ENCODE measurements at places on chromosomes 7 and 10.

DNA sequence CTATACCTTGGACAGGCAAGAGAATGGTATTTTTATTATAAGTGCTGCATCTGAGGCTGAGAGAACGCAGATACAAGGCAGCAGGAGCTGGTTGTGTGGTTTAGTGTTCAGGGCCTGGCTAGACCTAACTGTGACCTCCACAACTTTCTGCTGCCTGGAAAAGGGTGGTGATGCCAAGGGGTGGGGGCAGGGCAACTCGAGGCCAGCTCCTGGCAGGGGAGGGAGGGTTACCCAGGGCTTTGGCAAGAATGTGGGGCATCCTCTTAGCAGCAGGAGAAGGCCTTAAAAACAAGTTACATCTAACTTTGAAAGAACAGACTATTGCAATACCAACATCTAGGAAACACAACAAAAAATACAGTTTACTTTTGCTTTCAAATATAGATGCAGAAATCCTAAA is 13.0 kb downstream of the MXI1 start:
- peak; percentile 61 for DNase-seq

- peak; percentile 92 for DNase-seq
Measured at GRCh38 chr10:3472287-3473051, 299.9 kb upstream of the PITRM1 start.

DNA sequence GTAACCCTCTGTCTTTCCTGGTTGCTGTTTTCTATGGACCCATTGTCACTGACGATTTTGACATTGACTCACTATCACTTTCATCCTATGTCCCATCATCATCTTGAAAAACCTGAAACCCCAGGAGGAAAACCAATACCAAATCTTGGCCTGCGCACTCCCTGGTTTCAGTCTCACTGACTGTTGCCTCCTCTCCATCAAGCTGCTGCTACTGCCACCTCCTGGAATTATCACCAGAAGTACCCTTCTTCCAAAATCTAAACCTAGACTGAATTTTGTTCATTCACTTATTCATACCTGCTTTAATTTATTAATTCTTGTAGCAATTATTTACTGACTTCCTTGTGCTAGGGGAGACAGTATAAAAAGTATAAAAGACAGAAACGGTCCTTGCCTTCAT is 44.5 kb upstream of the ACBD5 start:
- DNase-seq: no peak

GRCh38 chr7:135938563-135938962 is 38.6 kb downstream of the MTPN start:
- no peak for DNase-seq

GRCh38 chr7:36840904-36841303 is 116.6 kb upstream of the AOAH start:
- no peak for DNase-seq

DNA sequence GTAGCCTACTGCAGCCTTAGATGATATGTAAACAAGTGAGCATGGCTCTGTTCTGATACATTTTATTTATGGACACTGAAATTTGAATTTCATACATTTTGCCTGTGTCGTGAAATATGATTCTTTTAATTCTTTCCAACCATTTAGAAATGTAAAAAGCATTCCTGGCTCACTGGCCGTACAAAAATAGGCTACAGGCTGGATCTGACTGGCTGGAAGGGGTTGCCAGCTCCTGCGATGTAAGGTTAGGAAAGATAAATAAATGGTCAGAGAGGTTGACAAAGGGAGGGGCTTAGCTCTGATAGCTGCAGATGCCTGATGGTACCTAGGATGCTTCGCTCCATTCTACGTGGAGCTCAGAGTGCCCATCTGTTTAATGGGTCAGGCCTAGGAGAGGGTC is 3.4 kb downstream of the ADCYAP1R1 start:
- DNase-seq: no peak

- DNase-seq: no peak
Measured at GRCh38 chr10:43707770-43708169, 59.1 kb upstream of the ZNF32 start.

GRCh38 chr7:140003913-140004382 is 58.8 kb downstream of the PARP12 start:
- DNase-seq: peak; percentile 35

DNA sequence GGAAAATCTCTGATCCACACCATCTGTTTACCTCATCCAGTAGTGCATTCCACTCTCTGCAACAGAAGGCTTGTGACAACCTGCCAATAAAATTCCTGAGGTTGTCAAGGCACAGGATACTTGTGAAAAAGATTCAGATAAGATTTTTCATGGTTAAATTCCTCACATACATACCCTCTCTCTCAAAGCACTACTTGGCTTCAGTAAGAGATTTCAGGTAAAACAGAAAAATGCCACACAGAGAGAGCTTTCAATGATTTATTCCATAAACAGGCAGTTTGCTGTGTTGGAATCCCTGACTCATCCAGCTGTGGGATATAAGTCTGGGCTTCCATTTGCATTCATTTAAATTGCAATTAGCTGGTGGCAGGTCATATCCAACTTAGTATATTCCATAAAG is 99.7 kb upstream of the CAV2 start:
- DNase-seq: no peak

DNA sequence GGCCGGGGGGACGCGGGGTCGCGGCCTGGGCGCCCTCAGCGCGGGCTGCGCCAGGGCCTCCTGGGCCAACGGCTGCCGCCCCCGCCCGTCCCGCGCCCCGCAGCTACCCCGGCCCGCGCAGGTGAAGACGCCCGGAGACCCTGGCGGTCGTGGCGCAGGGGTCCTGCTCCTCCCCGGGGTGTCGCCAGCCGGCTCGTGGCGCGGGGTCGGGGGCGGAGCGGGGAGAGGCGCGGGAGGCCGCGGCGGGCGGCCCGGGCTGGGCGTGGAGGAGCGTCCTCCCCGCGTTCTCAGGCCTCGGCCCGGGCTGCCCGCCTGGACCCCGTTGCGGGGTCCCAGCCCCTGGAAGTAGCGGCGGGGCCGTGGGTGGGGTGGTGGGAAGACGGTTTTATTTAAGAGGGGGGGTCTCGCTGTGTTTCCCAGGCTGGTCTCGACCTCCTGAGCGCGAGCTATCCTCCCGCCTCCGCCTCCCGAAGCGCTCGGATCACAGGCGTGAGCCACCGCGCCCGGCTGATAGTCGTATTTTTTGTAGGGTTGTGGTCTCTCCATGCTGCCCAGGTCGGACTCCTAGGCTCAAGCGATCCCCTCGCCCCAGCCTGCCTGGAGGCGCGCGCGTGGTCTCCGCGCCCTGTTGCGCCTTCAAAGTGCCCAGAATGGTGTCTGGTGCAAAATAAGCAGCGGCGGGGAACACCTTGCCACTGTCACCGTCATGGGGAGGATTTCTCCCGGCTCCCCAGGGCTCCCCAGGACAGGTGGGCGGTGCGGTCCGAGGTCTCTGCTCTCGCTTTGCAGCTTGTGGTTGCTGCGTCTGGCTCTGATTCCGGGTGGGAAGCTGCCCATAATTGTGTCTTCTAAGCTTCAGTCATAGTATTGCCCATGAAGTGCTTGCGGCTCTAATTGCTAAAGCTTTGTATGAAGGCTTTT is 15.3 kb upstream of the SUN1 start:
- DNase-seq: no peak

DNA sequence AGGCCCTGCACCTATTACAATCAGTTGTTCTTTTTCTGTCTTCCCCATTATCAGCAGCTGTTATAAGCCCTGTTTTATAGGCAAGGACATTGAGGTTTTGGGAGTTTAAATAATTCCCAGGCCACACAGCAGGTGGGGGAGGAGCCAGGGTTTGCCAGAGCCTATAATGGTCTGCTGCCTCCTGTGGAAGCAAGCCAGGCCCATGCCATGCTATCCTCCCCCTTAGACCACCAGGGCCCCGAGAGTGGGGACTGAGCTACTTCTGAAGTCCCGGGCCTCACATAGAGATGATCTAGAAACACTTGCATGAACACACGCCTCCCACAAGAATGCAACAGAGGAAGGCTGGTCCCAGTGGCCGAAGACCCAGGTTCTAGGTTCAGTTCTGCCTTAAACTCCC is 141.7 kb downstream of the SH3PXD2A start:
- DNase-seq: no peak

DNA sequence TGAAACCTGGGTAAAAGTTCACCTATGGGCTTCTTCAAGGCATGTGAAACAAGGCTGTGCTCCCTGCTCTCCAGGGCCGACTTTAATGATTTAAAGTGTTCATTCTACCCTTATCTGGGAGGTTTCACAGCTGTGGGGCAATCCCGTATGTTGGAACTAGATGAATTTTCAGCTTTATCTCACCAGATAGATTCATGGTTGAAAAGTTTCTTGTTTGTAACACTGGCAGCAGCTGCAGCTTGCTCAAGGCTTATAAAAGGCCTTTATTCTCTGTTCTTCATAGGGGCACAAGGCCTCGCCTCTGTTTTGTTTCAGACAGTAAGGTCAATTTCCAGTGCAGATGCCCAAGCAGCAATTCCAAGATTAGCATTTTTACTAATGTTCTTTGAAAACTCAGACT is 70.4 kb upstream of the DNAJB12 start:
- DNase-seq: peak; percentile 96

DNA sequence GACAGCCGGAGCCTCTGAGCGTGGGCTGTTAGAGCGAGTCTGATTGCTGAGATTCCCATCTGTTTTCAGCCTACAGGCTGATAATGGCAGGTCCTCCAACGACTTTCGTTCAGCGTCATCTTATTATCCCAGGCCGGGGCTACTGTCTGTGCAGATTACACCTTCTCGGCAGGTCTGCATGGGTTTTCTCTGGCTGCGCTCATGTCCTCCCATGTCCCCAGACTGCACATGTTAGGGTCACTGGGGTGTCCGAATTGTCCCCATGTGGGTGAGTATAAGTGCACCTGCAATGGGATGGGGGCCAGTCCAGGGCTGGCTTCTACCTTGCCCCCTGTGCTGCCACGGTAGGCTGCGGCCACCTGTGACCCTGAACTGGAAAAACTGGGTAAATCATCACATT is 257.8 kb downstream of the COBL start:
- no peak for DNase-seq

DNA sequence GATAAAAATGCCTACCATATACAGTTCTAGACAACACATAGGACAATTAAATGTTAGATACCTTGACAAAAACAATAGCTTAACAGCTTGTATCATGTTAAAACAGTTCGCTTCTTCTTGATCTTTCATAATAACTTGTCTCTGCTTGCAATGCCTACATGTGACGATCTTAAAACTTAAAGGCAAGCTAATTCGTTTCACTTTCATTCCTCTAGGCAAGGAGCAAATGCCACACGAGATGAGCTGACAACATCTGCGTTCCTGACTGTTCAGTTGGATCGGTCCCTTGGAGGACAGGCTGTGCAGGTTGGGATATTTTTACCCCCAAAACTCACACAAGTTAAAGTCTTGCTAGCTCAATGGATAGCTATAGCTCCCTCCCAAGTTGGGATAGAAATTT is 51.6 kb upstream of the ARL4A start:
- no peak for DNase-seq

DNA sequence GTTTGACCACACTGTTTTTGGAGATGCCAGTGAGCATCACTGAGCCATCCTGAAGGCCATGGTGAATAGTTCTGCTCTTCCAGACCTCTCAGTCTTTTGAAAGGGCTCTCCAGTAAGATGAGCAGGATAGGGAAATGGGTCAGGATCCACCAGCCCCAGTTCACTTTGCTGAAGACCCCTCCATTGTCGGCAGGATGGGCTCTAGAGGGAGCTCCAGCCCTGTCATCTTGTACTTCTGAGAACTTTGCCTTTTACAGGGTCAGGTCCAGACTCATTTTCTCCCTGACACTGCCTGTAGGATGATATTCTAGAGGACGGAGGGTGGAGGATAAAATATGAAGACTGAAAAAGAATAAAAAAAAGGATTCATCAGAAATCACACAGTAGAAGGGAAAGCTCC is 13.1 kb downstream of the LHFPL3 start:
- DNase-seq: peak; percentile 27

DNA sequence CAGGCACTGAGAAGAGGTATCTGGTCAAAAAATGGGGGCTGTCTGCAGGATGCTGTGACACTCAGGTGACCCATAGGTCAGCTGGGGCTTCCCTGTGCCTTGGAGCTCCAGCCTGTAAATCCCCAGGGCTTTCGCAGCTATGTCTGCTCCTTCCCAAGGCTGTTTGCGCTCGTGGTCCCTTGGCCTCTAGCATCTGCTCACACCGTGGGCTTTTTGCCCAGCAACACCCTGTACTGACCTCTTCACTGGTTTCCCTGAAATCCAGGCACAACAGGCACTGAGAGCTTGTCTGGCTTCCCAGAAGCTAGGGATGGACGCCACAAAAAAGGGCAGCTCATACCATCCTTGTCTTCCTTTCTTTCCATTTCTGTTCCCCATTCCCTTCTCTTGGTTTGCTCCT is 280.3 kb upstream of the HABP2 start:
- DNase-seq: no peak

GRCh38 chr10:131584287-131584686 is 272.8 kb upstream of the TCERG1L start:
- DNase-seq: no peak

DNA sequence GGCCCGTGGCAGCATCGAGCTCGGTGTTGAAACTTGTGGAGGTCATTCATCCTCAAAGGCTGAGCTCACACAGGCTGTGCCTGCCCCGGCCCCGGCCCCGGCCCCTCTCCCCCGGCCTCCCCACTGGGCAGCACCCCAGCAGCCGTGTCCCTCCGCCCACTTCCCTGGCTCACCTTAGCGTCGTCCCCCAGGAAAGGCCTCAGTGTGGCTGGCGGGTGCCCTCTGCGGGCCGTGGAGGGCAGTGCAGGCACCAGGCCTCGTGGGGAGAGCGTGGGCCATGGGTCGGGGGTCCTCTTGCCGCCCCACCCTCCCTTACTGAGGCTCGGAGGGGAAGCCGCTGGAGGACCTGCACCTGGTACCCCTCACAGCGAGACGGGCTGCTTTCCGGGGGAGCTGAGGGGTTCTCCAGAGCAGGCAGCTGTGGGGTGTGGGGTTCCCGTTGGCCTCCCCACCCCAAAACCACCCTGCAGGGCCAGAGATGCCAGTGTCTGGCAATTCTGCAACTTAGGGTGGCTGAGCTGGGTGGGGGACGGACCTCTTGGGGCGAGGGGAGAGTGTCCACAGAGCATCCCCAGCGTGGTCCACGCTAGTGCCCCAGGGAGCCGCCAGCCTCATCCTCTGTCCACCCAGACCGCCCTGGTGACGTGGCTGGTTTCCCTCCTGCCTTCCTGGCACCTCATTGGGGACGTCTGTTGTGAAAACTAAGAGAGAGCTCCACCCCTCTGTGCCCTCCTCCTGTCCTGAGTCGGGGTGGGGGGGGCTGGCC is 44.2 kb upstream of the DPYSL4 start:
- DNase-seq: peak; percentile 25

DNA sequence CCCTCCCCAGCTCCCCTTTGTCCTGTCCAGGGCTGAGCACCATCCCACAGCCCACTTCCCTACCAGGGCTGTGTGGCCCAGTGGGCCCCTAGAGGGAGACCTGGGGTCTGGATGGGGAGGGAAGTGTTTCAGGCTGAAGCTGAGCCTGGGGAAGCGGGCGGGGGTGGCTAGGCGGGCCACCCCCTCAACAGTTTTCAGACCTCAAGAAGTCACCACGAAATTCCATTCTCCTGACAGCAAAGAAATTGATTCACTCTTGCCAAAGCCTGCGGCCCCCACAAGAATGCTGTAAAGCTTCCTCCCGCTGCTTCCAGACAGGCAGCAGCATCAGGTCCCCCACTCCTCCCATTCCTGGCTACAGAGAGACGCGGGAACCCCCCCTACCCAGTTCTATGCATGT is 2.5 kb upstream of the LFNG start:
- no peak for DNase-seq

Data from globus pallidus (tissue), 1 donor.